ENCODE measurements at places on chromosomes 6 and 20.

- DNase-seq: peak; percentile 82
Observed at GRCh38 chr6:10411971-10412460, 2.9 kb downstream of the TFAP2A start.

DNA sequence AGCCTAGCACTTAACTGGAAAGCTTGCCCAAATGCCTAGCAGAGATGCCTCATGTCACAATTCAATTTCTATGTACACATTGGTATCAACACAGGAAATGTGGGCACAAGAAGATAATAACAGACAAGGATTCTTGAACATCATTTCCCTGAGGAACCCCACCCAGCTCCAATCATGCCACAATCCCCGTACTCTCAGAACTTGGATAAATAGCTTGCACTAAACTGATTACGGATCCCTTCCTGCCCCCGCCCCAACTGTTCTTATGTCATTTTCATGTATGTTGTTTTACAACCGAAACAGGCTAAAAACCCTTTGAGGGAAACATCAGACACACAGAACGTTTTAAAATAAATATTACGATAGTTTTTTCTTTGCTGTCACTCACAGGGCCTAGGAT lies 87.1 kb downstream of the BACH2 start:
- no peak for DNase-seq

DNA sequence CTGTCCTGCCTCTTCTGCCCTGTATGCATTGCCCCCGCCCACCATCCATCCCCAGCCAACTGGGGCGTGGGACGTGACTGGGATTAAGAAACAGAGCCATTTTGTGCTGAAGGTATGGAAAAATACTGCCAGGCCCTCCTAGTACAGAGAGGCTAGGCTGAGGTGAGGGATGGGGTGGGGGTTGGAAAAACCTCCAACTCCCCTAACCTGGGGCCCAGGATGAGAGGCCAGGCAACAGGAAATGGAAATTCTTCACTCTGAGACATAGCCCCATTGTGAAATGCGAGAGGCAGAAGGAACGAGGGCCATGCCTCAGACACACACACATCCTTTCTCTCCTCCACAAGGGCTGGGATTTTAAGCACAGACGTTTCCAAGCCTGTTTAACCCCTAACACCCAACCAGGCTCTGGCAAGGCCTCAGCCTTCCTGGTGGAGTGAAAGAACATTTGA lies 19.9 kb downstream of the KCNK5 start:
- no peak for DNase-seq

DNA sequence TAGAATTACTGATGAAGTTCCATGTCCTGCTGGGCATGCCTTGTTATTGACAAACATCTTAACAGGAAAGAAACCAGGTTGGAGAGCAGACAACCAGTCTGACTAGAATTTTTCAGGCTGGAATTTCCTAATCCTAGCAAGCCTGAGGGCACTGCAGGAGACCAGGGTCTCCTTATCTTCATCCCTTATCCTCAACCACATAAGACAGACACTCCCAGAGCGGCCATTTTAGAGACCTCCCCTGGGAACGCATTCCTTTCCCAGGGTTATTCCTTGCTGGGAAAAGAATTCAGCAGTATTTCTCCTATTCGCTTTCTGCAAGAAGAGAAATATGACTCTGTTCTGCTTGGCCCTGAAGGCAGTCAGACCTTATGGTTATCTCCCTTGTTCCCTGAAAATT lies 803.7 kb downstream of the GRIK2 start:
- DNase-seq: no peak

DNA sequence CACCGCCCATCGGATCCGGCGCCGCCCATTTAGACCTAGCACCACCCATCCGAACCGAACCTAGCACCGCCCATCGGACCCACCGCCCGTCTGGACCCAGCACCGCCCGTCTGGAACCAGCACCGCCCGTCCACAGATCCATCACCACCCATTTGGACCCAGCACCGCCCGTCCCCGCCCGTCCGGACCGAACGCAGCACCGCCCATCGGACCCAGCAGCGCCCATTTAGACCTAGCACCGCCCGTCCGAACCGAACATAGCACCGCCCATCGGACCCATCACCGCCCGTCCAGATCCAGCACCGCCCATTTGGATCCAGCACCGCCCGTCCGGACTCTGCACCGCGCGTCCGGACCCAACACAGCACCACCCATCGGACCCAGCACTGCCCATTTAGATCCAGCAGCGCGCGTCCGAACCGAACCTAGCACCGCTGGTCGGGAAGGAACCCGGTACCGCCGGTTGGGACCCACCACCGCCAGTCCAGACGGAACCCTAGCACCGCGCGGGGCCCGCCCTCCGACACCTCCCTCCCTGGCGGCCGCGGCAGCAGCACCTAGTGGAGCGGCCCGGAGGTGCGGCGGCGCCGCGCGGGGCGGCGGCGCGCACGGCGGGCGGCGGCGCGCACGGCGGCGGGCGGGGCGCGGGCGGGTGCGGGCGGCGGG lies 348 bp upstream of the AFDN start:
- peak; percentile 82 for DNase-seq

DNA sequence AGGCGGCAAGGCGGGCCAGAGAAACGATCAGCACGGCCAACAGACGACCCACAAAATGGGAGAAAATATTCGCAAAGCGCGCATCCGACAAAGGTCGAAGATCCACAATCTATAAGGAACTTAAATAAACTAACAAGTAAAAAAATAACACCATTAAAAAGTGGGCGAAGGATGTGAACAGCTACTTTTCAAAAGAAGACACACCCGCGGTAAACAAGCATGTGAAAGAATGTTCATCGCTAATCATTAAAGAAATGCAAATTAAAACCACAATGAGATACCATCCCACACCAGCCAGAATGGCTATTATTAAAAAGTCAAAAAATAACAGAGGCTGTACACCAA lies 117.8 kb upstream of the SIRPA start:
- no peak for DNase-seq

GRCh38 chr6:39804466-39805065 lies 12.4 kb downstream of the DAAM2 start:
- no peak for DNase-seq

GRCh38 chr6:53014063-53014462 lies 19.0 kb upstream of the GSTA4 start:
- no peak for DNase-seq

- DNase-seq: no peak
Observed at GRCh38 chr6:31879143-31879542, 346 bp upstream of the SLC44A4 start.

All from type B pancreatic cell (in vitro differentiated cells).